ENCODE measurements at places on chromosomes 2 and 18. TPM values are rescaled to one million over a fixed set of nuclear protein-coding genes. Genes with fewer than 3 reads are reported as not detected.

- H3K36me3 ChIP-seq: no peaks in the 10 kb centered on the region
- H3K27me3 ChIP-seq: no peaks in the 10 kb centered on the region
These were observed 292.6 kb upstream of the CYRIA start for GRCh38 chr2:16958266-16958665.

DNA sequence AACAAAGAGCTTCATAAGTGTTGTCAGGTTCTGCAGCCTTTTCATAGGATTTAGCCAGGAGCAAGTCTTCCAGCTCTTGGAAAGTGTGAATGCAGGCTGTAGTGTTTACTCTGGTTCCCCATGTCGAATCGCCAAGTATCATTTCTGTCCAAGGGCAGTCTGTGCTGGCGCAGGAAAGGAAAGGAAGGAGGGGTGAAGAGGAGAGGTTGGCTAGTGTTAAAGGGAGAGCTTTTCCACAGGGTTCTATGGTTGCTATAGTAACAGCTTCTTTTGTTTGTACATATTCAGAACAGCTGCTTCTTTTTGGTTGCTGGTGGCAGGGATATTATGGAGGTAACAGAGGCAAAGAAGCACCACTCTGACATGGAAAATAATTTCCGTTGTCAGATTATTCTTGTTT is 69.9 kb downstream of the KCNH7 start:
- no peak overlapping the region for H3K4me3 ChIP-seq
- H3K27me3 ChIP-seq: no peaks in the 10 kb centered on the region
- no peak overlapping the region for H3K27ac ChIP-seq
- no peaks in the 10 kb centered on the region for H3K36me3 ChIP-seq
- H3K4me1 ChIP-seq: no peaks in the 10 kb centered on the region

GRCh38 chr2:27716301-27717069 is 52.8 kb downstream of the SLC4A1AP start:
- H3K4me3 ChIP-seq: peak overlapping the region; percentile 2
- no peak overlapping the region for H3K27ac ChIP-seq
- H3K27me3 ChIP-seq: peaks cover 2% of the 10 kb centered on the region
- no peak for DNase-seq

DNA sequence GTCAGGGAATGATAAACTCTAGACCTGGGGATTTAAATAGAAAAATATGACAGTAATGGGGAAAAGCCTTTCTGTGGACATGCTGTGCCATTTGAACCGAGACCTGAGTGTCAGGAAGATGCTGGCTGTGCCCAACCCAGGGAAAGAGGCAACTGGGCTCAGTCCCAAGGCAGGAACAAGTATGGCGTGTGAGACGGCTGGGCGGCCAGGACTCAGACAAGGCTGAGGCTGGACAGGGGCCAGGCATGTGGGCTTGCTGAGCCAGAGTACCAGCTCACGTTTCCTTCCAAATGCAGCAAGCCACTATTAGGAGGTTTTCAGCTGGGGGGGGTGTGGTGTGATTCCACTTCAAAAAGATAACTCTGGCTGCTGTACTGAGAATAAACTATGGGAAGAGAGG is 92.4 kb downstream of the INPP5D start:
- no peaks in the 10 kb centered on the region for H3K4me1 ChIP-seq

The CYB5A gene
- polyA plus RNA-seq: 112 TPM
